T-helper 22 cell (primary cell): ENCODE measurements at places on chromosomes 7 and 10.

GRCh38 chr10:8129438-8129837 is 75.0 kb downstream of the GATA3 start:
- no peak for DNase-seq

- no peak for DNase-seq
These were observed 591 bp downstream of the UBE2H start for GRCh38 chr7:129952086-129952652.

GRCh38 chr7:100764841-100765240 is 31.4 kb downstream of the ZAN start:
- no peak for DNase-seq

DNA sequence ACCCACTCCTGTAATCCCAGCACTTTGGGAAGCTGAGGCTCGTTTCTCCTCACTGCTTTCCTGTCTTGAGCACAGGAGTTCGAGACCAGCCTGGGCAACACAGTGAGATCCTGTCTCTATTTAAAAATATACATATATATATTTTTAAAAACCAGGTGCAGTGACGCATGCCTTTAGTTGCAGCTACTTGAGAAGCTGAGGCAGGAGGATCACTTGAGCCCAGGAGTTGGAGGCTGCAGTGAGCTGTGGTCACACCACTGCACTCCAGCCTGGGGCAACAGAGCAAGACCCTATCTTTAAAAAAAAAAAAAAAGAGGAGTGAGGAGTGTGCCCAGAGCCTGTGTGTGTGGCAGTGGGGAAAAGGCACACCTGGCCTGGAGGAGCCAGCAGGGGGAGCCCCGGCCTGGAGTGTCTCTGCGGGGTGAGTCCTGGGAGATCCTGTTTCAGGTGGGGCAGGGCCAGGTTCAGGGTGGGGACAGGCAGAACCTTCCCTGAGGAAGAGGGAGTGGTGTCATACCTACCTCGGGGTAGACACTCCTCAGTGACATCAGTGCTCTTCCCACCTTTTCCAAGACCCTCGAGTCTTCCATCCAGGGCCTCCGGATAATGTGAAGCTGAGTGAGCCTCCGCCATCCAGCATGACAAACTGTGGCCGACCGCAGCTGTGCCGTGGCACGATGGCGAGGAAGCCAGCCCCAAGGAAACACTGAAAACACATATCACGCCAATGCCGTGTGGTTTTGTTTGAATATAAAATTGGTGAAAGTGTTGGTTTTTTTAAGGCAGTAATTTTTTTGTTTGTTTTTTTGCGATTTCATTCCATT is 9.0 kb upstream of the ARPC1B start:
- peak; percentile 44 for DNase-seq

- no peak for DNase-seq
These were observed 161.7 kb upstream of the PLXDC2 start for GRCh38 chr10:19654576-19654975.
